ENCODE measurements at places on chromosomes 13 and 19. TPM values are rescaled to one million over a fixed set of nuclear protein-coding genes. Genes with fewer than 3 reads are reported as not detected.

DNA sequence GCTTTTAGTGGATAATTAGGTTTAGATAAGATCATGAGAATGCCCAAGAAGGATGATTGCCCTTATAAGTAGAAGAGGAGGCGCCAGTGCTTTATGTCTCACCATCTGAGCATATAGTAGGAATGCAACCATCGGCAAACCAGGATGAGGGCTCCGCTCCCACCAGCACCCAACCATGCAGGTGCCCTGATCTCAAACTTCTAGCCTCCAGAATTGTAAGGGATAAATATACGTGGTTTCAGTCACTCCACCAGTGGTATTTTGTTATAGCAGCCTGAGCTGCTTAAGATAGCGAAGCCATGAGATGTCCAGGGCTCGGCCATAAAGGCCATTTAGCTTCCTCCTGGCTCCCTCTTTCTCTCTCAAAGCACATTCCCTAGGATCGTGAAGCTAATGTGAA, 413.9 kb downstream of the MZT1 start:
- no peak for DNase-seq

ZNF98 gene
- 1.1 TPM for total RNA-seq

SHISA7 gene
- not detected for total RNA-seq

DDX49 gene
- 145 TPM for total RNA-seq

- DNase-seq: no peak
Observed at GRCh38 chr19:21569494-21569865, 64.1 kb downstream of the ZNF429 start.

DNA sequence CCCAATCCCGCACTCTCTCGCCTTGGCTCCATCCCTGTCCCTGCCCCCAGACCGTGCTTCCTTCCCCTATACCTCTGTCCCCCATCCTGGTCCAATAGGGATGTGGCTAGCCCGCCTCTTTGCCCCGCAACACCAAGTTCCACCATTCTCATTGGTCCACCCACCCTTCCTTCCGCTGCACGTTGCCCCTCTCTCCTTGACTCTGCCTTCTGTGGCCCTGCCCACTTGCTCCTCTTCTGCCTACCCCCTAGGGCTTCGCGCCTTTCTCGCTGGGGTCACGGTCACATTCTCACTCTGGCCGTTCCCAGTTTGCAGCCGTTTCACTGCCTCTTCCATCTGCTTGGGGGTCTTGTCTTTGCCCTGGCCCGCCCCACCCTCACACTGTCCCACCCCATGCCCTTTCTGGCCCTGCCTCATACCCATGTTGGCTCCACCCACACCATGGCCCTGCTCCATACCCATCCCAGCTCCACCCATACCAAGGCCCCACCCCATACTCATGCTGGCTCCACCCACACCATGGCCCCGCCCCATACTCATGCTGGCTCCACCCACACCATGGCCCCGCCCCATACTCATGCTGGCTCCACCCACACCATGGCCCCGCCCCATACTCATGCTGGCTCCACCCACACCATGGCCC, 4.5 kb upstream of the ARHGAP45 start:
- DNase-seq: no peak

S1PR2 gene
- total RNA-seq: 5.8 TPM

GRCh38 chr13:37349916-37350315, 244.5 kb upstream of the CSNK1A1L start:
- no peak for DNase-seq

ZNF682 gene
- 3.5 TPM for total RNA-seq

GRCh38 chr13:113643593-113643992, 14.4 kb downstream of the ATP4B start:
- DNase-seq: no peak

- no peak for DNase-seq
Observed at GRCh38 chr13:57632276-57633140, 964 bp downstream of the PCDH17 start.

DAND5 gene
- total RNA-seq: 1.1 TPM

- DNase-seq: peak; percentile 53
Observed at GRCh38 chr19:4676955-4677731, 7.0 kb upstream of the MYDGF start.

KIR2DL1 gene
- total RNA-seq: not detected

- no peak for DNase-seq
Observed at GRCh38 chr13:113552079-113552478, 32.5 kb upstream of the TFDP1 start.

GARIN5B gene
- total RNA-seq: not detected

DNA sequence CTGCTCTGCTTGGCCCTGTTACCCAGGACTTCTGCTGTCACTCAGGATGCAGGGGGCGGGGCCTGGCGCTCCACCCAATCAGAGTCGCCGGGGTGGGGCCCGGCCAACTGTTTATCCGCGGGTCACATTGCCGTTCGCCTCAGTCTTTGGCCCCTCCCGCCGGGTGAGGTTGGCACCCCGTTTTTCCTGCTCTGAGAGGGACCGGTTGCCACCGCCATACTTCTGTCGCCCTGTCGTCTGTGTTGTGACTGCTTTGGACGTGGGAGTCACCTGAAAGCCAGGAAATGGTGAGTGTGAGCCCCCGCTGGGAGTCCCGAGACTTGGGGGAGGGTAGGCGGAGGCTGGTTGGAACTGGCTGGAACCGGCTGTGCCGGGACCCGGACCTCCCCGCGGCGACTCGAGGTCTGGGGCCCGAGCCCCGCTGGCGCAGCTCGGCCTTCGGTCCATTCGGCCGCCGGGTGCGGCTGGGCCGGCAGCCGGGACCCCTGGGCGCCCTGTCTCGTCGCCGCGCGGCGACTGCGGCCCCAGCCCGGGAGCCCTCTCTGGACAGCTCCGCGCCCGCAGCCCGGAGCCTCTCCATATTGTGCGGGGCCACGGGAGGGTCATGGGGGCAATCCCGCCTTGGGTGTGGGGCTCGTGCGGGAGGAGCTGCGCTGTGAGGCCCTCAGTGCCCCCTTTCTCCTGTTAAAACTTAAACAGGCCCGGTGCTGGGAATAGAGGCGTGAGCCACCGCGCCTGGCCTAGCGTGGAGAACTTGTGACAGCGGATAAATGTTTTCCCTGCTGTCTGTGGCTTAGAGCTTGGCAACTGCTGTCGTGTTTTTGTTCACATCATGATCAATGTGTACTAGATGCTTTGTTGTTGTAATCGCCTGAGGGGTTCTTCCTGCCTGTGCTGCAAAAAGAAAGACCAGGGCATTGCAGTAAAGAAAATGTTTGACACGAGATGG, at the start of gene ZNF844:
TSS of gene ZNF844 (plus strand) at position 142 of the 949 bp plus-strand sequence. CDS start at position 285, 143 bp downstream.
- DNase-seq: peak; percentile 89

ZNF681 gene
- 2.5 TPM for total RNA-seq

CCNE1 gene
- 10.9 TPM for total RNA-seq

DNA sequence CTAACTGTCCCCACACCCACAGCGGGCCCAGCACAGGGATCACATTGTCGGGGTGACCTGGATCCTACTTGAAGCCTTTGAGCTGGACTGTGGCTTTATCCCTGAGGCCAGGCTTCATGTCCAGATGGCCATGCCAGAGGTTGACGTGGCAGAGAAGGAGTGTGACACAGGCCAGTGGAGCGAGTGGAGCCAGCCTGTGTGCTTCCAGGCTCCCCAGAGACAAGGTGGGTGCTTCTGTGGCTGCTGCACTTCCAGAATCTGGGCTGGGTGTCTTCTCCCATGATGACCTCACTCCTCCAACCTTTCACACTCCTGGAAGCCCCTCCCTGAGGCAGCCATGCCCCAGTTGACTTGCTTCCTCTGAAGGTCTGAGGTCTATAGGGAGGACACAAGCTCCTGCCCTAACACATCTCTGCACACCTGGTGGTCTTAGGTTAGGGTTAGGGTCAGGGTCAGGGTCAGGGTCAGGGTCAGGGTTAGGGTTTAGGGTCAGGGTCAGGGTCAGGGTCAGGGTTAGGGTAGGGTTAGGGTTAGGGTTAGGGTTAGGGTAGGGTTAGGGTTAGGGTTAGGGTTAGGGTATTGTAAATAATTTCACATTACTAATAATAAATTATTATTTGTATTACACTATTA, 13.1 kb upstream of the MZF1 start:
- DNase-seq: no peak

DNA sequence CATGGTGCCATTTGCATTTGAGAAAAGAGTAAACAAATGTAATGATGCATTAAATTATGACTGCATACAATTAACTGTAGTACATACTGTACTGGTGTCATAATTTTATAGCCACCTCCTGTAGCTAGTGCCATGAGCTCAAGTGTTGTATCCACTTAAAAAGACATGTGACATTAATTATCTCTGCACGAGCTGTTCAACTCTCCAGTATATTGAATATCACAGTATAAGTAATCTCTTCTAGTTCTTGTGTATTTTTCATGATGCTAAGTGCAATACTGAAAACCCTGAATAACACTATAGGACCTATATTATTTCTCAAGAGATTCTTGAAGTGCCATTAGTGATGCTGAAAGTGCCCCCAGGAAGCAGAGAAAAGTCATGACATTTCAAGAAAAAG, 387.3 kb downstream of the PCDH17 start:
- no peak for DNase-seq

OVOL3 gene
- total RNA-seq: not detected

GRCh38 chr13:52848455-52849195, at the start of gene PCDH8:
Gene PCDH8 (minus strand): TSS chr13:52848640. CDS start chr13:52848436, 204 bp downstream.
- no peak for DNase-seq

DNA sequence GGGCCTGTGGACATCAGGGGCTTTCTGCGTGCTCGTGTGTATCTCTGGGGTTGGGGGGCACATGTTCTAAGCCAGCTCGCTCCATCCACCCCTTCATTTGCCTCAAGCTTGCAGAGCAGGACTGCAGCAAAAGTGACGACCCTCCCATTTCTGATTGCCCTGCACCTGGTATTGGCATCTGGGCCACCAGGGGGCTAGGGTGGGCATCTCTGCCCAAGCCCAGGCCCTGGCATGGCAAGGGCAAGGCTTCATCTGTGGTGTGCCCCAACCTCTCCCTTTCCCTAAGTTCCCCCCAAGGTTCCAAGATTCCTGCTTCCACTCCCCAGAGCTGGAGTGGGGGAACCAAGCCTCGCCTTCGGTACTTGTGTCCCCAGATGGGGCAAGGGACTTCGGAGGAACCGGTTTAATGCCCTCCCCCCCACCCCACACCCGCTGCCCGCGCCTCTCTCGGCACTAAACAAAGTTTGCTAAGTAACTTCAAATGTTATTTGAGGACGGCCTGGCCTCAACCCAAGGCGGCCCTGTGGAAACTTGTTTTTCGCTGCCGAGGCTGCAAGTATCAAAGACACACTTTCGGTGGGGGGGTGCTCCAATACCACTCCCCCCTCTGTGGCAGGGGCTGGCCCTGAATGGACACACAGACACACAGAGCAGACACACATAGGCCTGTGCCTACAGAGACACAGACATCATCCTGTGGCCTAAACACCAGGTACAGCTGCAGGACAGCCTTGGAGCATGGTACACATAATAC, 12.2 kb downstream of the NFIX start:
- no peak for DNase-seq

DNA sequence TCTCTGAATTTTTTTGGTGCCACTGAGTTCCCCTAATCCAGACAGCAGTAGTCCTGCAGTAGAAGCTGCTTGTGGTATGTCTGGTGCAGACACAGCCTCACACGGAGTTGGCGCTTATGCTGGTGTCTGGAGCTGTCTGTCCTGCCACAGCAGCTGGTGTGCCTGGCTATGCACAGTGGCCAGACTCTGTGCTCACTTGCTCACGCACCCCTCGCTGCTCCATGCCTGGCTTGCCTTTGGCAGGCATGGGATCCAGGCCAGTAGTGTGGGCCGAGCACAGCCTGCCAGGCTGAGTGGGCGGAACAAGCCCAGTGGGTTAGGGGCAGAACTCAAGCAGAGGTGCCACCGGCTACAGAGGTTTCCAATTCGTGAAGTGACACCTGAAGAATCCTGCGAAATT, 845.9 kb upstream of the PCDH9 start:
- DNase-seq: no peak

GRCh38 chr19:398719-399118, 10.2 kb downstream of the C2CD4C start:
- DNase-seq: no peak

TGFBR3L gene
- total RNA-seq: 10.5 TPM

DNA sequence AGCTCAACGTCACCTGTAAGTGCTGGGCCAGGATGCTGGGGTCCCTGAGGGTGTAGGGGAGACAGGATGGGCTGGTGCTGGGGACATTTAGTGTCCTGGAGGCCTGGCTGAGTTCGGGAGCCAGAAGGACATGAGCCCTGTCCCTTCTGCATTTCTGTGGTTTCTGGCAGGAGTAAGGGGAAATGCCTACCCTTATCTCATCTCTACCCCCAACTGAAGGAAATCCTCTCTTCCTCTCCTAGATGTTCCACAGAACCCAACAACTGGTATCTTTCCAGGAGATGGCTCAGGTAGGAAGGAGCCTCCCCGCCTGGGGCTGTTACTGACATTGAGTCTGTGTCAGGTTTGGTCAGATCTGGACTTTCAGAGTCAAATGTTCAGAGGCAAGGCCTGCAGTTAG, 1.2 kb downstream of the CD33 start:
- no peak for DNase-seq

DNA sequence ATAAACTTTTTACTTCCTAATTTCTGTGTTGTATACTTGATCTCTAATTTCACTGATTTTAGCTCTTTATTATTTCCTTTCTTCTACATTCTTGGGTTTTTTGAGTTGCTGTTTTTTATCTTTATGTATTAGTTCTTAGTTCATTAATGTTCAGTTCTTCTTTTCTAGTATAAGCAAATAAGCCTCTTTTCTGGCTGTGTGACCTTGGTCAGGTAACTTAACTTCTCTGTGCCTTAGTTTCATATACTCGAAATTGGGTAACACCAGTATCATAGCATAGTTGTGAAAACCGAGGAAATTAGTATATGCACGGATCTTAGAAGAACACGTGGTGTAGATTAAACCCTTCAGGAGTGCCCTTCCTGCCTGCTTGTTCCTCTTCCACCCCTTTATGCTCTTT, 130.2 kb upstream of the C1QTNF9B start:
- no peak for DNase-seq
